ENCODE measurements at places on chromosomes 2 and 18.
A peak's percentile ranks its signal among the peaks of the same experiment; 100 is the strongest.

DNA sequence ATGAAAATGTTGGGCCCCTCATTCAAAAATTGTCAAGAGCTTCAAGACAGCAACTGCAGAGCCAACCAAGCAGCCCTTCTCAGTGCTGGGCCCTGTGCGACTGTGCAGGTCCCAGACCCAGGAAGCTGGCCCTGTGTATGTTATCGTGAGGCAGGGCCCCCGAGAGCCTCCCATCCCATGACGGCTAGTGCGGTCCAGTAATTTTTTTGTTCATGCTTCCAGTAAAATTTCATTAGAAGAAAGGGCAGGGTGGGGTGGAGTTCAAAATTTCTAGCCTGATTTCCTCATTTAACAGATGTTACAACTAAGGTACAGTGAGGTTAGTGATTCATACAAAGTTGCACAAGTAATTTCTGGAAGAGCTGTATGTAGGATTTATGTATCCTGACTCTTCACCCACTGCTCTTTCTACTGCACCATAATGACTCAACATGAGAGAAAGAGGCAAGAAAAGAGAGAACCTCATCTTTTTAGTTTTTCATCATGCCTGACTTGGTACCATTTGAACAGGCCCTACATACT lies 105.5 kb downstream of the ZEB2 start:
- H3K36me3 ChIP-seq = peaks cover 2% of the 10 kb centered on the region
- no peak overlapping the region for H3K4me3 ChIP-seq
- H3K27me3 ChIP-seq = no peaks in the 10 kb centered on the region
- peaks cover 10% of the 10 kb centered on the region for H3K4me1 ChIP-seq

DNA sequence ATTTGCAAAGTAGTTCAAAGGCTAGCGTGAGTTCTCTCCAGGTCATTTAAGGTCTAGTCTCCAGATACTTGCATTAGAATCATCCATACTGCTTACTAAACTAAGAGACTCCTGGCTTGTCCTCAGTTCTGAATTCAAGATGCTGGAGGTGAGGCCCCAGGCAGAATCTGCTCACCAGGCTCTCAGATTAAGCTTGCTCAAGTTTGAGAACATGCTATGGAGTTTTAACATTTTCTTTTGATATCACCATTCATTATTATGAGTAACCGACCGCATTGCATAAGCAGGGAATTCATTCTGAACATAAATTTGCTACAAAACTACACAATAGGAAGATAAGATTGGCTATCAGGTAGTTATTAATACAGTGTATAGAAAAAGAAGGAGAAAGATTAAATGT lies 409.7 kb upstream of the FANCL start:
- peaks cover 2% of the 10 kb centered on the region for H3K27me3 ChIP-seq
- H3K4me3 ChIP-seq = no peak overlapping the region
- no peak for DNase-seq

DNA sequence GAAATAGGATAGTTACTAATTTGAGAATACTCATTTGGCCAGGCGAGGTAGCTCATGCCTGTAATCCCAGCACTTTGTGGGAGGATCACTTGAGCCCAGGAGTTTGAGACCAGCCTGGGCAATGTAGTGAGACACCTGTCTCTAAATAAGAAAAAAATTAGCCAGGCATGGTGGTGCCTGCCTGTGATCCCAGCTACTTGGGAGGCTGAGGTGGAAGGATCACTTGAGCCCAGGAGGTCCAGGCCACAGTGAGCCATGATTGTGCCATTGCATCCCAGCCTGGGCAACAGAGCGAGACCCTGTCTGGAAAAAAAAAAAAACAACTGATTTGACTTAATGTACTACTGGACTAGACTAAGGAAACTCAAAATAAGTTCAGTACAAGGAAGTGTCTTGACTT lies 32.7 kb upstream of the ZNF638 start:
- H3K4me3 ChIP-seq = no peak overlapping the region
- no peaks in the 10 kb centered on the region for H3K4me1 ChIP-seq
- H3K27me3 ChIP-seq = peaks cover 7% of the 10 kb centered on the region
- no peak overlapping the region for H3K27ac ChIP-seq
- no peaks in the 10 kb centered on the region for H3K36me3 ChIP-seq

DNA sequence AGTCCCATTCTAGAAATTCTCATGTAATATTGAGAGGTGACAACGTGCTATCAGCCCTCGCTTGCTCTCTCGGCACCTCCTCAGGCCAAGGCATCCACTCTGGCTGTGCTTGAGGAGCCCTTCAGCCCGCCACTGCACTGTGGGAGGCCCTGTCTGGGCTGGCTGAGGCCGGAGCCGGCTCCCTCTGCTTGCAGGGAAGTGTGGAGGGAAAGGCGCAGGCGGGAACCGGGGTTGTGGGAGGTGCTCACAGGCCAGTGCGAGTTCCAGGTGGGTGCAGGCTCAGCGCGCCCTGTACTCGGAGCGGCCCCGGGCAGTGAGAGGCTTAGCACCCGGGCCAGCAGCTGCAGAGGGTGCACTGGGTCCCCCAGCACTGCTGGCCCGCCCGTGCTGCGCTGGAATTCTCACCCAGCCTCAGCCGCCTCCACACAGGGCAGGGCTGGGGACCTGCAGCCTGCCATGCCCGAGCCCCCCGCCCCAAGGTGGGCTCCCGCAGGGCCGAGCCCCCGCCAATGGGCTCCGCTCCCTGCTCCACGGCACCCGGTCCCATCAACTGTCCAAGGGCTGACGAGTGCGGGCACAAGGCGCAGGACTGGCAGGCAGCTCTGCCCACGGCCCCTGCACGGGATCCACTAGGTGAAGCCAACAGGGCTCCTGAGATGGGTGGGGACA lies 1680.6 kb upstream of the LRRTM1 start:
- H3K27me3 ChIP-seq = no peaks in the 10 kb centered on the region
- H3K36me3 ChIP-seq = no peaks in the 10 kb centered on the region
- no peaks in the 10 kb centered on the region for H3K4me1 ChIP-seq
- H3K27ac ChIP-seq = no peak overlapping the region

DNA sequence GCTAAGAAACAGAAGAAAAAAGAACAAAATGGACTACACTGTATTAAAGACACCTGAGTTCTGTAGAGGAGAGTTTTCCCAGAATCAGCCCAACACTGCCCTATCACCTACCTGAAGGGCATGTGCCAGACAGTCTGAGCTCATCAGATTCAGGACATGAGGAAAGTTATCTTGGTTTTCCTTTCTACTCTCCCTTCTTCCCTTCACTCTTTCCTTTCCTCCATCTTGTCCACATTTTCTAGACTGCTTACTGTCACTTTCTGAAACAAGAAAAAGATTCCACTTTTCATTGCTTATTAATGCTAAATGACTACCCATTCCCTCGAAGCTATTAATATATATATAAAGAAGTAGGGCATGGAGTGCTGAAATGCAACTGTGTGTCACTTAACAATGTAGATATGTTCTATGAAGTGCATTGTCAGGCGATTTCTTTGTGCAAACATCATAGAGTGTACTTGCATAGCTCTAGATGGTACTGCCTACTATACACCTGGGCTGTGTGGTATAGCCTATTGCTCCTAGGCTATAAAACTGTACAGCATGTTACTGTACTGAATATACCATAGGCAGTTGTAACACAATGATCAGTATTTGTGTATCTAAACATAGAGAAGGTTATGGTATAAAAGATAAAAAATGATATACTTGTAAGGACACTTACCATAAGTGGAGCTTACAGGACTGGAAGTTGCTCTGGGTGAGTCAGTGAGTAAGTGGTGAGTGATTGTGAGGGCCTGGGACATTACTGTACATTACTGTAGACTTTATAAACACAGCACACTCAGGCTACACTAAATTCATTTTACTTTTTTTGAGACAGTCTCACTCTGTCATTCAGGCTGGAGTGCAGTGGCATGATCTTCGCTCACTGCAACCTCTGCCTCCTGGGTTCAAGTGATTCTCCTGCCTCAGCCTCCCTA lies 145.5 kb upstream of the ITGA6 start:
- no peak overlapping the region for H3K27ac ChIP-seq
- peaks cover 5% of the 10 kb centered on the region for H3K27me3 ChIP-seq
- DNase-seq = no peak
- no peak overlapping the region for H3K4me3 ChIP-seq
- no peaks in the 10 kb centered on the region for H3K36me3 ChIP-seq
- H3K4me1 ChIP-seq = peaks cover 8% of the 10 kb centered on the region

GRCh38 chr2:65397122-65397521 lies 35.3 kb downstream of the SPRED2 start:
- H3K27me3 ChIP-seq = peaks cover 17% of the 10 kb centered on the region
- no peak overlapping the region for H3K4me3 ChIP-seq
- peak overlapping the region; percentile 65 for H3K27ac ChIP-seq
- H3K36me3 ChIP-seq = no peaks in the 10 kb centered on the region
- H3K4me1 ChIP-seq = peaks cover 41% of the 10 kb centered on the region
- DNase-seq = peak; percentile 44

DNA sequence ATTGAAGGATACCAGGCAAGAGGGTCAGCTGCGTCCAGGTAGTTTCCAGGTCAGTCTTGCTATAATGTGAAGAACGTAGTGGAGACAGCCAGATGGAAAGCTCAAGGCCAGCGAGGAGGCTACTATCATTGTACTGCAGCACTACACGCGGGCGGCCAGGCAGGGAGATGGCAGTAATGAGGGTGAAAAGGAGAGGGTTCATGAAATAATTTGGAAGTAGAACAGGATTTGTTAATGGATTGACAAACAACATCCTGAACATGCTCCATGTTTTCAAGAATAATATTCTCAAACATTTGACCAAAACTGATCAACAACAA lies 17.1 kb downstream of the SPIRE1 start:
- no peaks in the 10 kb centered on the region for H3K36me3 ChIP-seq
- no peak for DNase-seq
- H3K27ac ChIP-seq = no peak overlapping the region
- H3K27me3 ChIP-seq = peaks cover 17% of the 10 kb centered on the region

GRCh38 chr2:230915319-230915718 lies 9.7 kb downstream of the GPR55 start:
- no peak overlapping the region for H3K4me3 ChIP-seq
- peaks cover 12% of the 10 kb centered on the region for H3K36me3 ChIP-seq
- no peak for DNase-seq
- H3K4me1 ChIP-seq = peaks cover 50% of the 10 kb centered on the region
- H3K27ac ChIP-seq = no peak overlapping the region

- DNase-seq = no peak
- H3K36me3 ChIP-seq = no peaks in the 10 kb centered on the region
- H3K4me3 ChIP-seq = no peak overlapping the region
- peaks cover 3% of the 10 kb centered on the region for H3K27me3 ChIP-seq
Observed at GRCh38 chr2:191533693-191534180, 144.2 kb upstream of the NABP1 start.

DNA sequence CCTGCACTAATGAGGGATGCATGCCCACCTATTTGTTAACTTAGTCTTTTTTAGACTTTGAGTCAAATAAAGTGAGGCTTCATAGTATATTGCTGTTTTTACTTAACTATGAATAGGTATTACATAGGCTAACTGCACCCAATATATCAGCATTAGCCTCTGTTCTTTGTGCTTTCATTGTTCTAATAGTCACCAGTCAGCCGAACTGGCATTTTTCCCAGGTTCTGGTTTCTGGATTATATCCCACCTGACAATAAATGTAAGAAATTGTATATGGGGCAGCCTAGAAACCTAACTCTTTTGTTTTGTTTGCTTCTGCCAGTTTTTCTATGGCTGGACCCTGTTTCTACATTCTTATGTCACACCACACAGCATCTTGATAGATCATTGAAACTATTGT lies 1672.4 kb upstream of the LRRTM1 start:
- H3K27me3 ChIP-seq = no peaks in the 10 kb centered on the region
- no peaks in the 10 kb centered on the region for H3K4me1 ChIP-seq
- DNase-seq = no peak
- no peak overlapping the region for H3K27ac ChIP-seq
- H3K36me3 ChIP-seq = no peaks in the 10 kb centered on the region
- H3K4me3 ChIP-seq = no peak overlapping the region

- DNase-seq = no peak
- H3K27me3 ChIP-seq = peaks cover 5% of the 10 kb centered on the region
- peak overlapping the region; percentile 89 for H3K4me3 ChIP-seq
- H3K4me1 ChIP-seq = peaks cover 33% of the 10 kb centered on the region
Observed at GRCh38 chr18:59359576-59359952, 499 bp upstream of the LMAN1 start.

GRCh38 chr18:58733866-58734265 lies 62.6 kb downstream of the MALT1 start:
- no peak overlapping the region for H3K4me3 ChIP-seq
- no peak overlapping the region for H3K27ac ChIP-seq
- H3K27me3 ChIP-seq = no peaks in the 10 kb centered on the region
- H3K4me1 ChIP-seq = no peaks in the 10 kb centered on the region

DNA sequence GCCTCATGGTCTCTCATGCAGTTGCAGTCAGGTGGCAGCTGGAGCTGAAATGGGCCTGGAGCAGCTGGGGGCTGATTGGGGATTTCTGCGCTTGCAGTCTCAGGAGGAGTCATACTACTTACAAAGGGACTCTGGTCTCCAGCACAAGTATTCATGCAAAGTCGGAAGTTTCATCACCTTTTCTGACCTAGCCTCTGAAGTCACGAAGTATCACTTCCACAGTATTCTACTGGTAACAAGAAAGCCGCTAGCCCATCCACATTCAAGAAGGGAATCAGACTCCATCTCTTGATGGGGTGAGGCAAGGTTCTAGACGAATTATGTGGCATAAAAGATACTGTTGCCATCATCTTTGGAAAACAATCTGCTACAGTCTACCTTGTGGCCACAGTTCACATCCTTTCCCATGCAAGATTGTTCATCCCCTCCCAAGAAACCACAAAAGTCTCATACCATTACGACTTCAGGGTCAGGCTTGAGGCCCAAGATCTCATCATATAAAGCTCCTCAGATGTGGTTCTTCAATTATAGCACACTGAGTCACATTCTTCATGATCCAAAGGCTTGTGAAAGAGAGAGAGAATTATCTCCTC lies 95.3 kb downstream of the SMC6 start:
- no peak for DNase-seq
- peaks cover 16% of the 10 kb centered on the region for H3K4me1 ChIP-seq
- no peak overlapping the region for H3K27ac ChIP-seq
- H3K27me3 ChIP-seq = no peaks in the 10 kb centered on the region

DNA sequence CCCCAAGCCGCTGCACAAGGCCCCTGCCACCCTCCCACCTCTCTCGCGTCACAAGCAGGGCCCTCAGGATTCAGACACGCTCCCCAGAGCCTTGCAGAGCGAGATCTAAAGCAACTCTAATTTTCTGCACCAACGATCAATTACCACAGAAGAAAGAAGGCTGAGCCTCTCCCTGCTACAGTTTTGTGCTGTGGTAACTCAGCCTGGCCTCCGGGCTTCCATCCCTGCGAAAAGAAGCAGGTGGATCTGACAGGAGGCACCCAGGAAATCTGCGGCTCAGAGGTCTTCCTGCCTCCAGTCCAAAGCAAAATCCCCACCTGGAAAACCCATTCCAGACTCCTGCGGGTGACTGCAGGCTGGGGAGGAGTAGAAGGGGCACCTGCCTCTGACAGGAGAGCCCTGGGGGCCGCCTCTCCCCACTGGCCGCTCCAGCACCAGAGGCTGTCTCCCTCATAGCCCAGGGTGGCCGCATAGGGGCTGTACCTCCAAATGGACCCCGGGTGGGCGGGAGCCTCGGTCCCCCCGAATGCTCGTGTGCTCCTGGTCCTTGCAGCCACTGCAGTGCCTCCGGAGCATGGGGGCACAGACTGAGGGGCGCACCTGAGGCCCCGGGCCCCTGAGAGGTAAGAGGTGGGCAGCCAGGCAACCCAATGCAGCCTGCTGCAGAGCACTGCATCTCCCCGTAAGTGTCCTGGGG lies 31.0 kb downstream of the PXDN start:
- no peaks in the 10 kb centered on the region for H3K27me3 ChIP-seq
- H3K27ac ChIP-seq = no peak overlapping the region
- H3K36me3 ChIP-seq = no peaks in the 10 kb centered on the region
- H3K4me3 ChIP-seq = no peak overlapping the region
- DNase-seq = no peak
- no peaks in the 10 kb centered on the region for H3K4me1 ChIP-seq

GRCh38 chr2:216015722-216016464 lies 2.5 kb upstream of the MREG start:
- peak overlapping the region; percentile 62 for H3K4me3 ChIP-seq
- peak; percentile 81 for DNase-seq
- H3K27me3 ChIP-seq = no peaks in the 10 kb centered on the region
- H3K36me3 ChIP-seq = peaks cover 7% of the 10 kb centered on the region
- H3K27ac ChIP-seq = peak overlapping the region; percentile 91
